ENCODE measurements at places on chromosomes 12 and 14. TPM values are rescaled to one million over a fixed set of nuclear protein-coding genes. Genes with fewer than 3 reads are reported as not detected.
A peak's percentile ranks its signal among the peaks of the same experiment; 100 is the strongest.

Gene AKAP5
- 0.51 TPM for total RNA-seq

Gene FAM216A
- 4.7 TPM for total RNA-seq

Gene NYNRIN
- total RNA-seq, result 5.0 TPM

Gene KITLG
- total RNA-seq, result 9.0 TPM

Gene RPGRIP1
- total RNA-seq, result not detected

Gene SDSL
- 11.5 TPM for total RNA-seq

Gene ARF3
- total RNA-seq, result 59.5 TPM

Gene MAP3K9
- total RNA-seq, result 1.5 TPM

Gene ADAM20
- total RNA-seq, result 0.78 TPM

Gene LRTM2
- not detected for total RNA-seq

- no peak for DNase-seq
Measured at GRCh38 chr12:131913666-131914065, 15.4 kb upstream of the PUS1 start.

- no peak for DNase-seq
Measured at GRCh38 chr12:80406253-80406652, 37.8 kb upstream of the PTPRQ start.

GRCh38 chr12:16583969-16584745 is 21.8 kb downstream of the LMO3 start:
- no peak for DNase-seq

GRCh38 chr12:130805635-130806034 is 33.4 kb downstream of the STX2 start:
- DNase-seq, result no peak

- DNase-seq, result no peak
Measured at GRCh38 chr12:169528-170370, 44.2 kb downstream of the SLC6A12 start.

DNA sequence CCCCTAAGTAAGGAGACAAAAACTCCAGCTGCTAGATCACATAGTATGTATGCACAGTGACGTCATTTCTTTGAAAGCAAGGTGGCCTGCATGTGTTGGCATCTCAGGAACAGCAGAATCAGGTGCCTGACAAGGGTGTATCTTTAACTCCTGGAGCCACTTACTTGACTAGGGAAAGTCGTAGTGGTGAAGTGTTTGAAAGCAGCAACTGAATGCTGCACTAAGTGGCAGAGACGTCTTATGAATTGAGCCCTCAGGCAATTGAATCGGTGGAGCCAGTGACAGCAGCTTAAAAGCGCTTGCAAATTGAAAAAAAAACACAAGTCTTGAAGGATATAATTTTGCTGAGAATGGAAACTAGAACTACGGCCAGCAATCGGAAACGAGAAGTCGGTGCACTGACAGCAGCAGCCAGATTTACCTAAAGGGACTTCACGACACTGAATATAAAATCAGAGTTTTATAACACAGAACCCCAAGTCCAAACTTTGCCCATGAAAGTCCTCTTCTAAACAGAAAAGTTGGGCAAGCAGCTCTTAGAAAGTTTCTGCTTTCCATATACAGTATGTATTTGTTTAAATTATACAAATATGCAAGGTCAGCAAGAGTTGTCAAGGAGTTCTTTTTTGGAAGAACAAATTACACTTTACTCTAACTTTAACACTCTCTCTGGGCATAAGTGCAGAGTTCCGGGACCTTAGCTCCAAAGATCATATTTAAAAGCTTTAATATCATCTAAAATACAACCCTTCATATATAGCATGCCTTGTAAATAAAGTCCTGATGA is 1.1 kb downstream of the IGF1 start:
- no peak for DNase-seq

GRCh38 chr14:23058654-23059504 is 1.6 kb upstream of the CDH24 start:
- no peak for DNase-seq

DNA sequence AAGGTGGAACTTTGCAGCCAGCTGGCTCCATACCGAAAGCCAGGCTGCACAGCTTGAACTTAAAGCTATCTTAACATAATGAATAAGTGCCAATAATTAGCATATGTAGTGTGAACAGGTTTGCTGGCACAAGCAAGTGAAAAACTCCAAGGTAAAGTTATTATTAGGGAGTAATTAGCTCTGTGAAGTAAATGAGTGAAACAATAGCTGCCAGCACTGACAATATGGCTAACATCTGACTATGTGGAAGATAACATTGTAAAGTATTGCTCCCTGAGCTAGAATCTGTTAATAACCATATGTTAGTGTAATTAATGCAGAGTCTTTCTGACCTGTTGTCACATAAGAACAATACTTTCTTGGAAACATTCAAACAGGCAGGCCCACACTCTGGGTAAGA is 246.4 kb downstream of the SOX5 start:
- DNase-seq, result no peak

GRCh38 chr14:77458249-77458950 is 507 bp downstream of the AHSA1 start:
- no peak for DNase-seq

GRCh38 chr12:6112004-6112403 is 12.5 kb downstream of the VWF start:
- no peak for DNase-seq

DNA sequence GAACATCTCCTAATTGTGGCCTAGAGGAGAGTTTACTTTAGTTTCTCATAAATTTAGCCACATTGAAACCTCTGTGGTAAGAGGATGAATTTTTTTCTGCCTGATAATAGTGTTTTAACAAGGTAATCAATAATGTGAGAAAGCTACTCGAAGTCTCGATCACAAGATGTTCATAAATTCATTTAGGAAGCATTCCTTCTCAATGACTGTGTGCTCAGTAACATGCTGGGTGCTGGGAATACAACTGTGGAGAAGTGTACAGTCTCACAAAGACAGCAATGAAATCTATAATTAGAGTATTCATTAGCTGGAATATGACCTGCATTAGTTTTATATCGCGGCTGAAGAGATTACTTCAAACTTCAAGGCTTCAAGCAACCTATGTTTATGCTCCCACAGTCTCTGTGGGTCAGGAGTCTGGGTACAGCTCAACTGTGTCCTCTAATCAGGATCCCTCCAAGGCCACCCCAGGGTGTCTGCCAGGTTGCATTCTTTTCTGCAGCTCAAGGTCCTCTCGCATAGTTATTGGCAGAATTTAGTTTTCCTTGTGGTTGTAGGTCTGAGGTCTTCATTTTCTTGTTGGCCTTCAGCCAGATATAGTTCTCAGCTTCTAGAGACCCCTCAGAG is 167.6 kb downstream of the ANO4 start:
- DNase-seq, result no peak

DNA sequence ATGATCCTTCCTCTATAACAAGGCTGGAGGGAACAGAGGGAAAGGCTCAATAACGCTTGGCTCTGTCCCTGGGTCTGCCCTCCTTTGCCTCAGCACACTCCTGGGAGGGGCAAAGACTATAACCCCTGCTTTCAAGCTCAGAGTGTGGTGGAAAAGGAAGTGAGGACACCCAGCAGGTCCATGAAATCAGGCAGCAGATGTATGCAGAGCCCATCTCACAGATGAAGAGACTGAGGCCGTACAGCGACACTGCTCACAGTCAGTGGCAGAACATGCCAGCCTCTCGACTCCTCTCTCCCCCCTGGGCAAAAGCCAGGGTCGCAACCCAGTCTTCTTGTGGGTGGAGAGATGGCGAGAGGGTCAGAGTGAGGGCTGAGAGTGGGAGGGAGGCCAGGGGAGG is 39.8 kb downstream of the SLC6A12 start:
- DNase-seq, result no peak

GRCh38 chr14:94394025-94394493 is 5.7 kb upstream of the SERPINA1 start:
- no peak for DNase-seq

DNA sequence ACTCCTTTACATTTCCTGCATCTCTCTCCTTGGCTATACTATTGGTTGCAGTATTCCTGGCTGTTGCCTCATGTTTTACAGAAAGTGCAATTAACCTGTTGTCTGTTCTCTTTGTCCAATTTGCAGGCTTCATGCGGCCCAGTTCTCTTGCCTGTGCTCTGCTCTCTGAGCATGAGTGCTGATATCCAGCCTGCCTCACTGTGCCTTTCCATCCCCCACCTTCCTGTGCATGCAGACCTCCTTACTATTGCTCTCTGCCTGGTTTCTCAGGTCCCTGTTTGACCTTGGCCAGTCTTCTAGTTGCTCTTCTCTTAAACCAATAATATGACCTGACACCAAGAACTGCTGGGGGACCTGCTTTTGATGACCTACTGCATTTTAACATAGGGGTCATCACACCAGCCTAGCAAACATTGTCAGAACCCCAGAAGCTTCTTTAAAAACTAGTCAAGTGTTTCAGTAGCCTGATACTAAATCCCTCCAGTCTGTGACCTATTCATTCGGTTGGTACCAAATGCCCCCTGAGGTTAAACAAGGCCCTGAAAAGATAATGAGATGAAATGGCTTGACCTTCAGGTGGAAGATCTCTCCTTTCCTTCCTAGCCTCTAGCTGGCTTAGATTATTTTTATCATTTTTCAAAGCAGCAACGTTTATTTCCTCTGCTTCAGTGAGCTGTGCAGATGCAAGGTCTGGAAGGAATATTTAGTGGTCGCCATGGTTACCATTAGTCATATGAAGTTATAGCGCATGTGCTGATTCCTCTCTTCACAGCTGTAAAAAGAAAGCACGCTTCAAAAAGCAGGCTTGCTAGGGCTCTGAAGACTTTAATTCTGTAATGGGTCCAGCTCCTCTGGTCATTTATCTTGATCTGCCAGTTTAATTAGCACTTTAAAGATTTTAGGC is 216.5 kb downstream of the PHLDA1 start:
- no peak for DNase-seq

DNA sequence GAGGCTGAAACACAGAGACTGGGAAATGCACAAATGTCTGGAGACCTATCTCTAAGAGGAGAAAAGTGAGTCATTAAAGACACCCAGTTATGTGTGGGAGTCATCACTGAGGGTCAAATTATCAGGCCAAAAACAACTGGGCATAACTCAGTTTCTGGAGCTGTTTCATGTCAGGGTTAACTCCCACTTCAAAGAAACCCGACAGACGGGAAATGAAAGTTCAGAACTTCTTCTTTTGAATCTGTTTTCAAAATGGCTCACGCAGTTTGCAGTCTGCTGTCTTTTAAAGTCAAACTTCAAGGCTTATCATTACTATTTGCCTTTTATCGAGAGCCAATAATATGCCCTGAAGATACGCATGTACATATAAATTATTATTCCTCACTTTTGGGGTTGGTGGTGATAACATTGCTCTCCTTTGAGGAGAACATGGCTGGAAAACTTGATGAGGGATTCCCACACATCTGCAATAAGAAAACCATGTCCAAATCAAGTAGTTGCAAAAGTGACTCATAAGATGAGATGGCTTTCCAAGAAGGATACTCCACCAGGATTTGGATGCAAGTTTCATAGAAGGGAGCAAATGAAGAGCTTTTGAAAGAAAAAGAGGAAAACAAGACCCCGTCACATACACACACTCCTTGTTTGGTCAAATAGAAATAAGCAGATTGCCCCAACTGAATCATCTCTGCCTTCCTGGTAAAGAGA is 341.4 kb downstream of the ADAMTS20 start:
- no peak for DNase-seq

DNA sequence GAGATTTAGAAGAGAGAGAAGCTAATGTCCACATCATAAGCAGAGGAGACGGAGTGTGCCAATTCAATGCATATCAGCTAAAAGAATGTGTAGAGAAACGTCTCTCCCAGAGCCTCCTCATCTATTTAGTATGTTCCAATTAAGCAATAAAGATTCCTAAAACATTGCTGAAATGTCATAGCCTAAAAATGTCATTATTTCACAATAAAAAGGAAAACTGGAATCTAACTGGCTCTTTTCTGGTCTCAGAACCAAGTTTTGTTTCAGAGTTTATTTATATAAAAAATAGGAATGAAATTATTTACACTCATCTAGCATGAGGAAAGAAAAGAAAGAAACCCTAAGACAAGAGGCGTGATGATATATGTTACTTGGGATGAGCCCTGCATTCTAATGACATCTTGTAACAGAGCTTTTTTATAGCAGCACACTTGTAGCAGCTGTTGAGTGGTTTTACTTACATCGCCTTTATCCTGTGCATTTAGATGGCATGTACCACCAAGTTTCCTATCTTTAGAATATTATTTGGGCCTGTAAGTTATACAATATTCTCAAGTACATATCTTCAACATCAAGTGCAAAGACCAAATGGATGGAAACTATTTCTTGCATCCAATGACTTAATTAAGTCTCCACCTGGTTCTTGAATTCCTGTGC is 266.3 kb upstream of the PRKD1 start:
- no peak for DNase-seq

DNA sequence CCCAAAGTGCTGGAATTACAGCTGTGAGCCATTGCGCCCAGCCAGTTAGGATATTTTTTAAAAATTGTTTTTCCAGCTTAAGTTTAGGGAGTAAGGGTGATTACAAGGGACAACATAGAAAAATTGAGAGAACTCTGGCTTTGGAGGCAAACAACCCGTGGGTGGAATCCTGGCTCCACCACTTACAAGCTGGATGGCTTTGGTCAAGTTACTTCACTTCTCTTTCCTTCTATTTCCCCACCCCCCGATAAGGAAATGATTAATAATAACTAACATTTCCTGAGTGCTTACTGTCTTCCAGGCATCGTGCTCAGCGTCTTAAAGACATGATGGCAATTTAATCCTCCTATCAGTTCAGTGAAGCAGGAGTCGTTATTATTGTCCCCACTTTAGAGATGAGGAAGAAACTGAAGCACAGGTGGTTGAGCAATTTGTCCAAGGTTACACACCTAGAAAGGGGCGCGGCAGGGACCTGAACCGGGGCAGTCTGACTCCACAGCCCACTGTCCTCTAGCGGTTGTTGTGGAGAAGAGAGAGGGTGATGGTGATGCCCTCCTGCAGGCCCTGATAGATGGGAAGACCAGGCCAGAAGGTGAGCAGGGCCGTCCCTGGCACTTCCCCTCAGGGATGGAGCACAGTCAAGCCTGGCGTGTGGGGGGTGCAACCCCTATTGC is 16.7 kb upstream of the FAIM2 start:
- DNase-seq, result no peak

DNA sequence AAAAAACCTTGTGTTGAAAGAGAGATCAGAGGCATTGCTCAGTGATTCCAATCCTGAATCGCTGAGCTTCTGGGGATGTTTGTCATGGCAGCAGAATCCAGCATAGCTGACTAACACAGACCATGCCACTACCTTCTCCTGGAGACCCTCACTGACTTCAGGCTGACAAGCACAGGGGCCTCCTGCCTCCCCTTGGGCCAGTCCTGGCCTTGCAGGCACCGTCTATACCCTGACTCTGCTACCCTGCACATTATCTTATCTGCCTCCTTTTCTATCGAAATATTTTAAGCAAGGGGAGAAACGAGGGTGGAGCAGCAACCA is 139.8 kb downstream of the KIF26A start:
- DNase-seq, result peak; percentile 50

DNA sequence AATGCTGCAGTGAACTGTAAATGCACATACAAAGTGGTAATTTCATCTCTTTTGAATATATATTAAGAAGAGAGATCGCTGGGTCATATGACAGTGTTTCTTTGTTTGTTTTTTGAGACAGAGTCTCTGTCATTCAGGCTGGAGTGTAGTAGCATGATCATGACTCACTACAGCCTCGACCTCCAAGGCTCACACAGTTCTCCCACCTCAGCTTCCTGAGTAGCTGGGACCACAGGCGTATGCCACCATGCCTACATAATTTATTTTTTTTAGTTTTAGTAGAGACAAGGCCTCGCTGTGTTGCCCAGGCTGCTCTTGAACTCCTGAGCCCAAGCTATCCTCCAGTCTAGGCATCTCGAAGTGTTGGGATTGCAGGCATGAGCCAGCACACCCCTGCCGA is 62.4 kb upstream of the ACSS3 start:
- DNase-seq, result no peak

GRCh38 chr12:26431211-26431610 is 235.8 kb downstream of the SSPN start:
- no peak for DNase-seq

- DNase-seq, result no peak
Measured at GRCh38 chr14:68884031-68885030, 91.5 kb upstream of the ZFP36L1 start.

Data from cardiac septum (tissue), 1 donor.